ENCODE measurements at places on chromosomes 5 and 9.

DNA sequence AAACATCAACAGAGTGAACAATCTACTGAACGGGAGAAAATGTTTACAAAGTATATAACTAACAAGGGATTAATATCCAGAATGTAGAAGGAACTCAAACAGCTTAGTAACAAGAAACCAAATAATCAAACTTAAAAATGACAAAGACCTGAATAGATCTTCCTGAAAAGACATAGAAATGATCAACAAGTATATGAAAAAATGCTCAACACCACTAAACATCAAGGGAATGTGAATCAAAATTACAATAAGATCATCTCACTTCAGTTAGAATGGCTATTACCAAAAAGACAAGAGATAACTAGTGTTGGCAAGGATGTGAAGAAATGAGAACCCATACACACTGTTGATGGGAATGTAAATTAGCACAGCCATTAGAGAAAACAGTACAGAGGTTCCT, 218.8 kb downstream of the MCTP1 start:
- no peak for DNase-seq

DNA sequence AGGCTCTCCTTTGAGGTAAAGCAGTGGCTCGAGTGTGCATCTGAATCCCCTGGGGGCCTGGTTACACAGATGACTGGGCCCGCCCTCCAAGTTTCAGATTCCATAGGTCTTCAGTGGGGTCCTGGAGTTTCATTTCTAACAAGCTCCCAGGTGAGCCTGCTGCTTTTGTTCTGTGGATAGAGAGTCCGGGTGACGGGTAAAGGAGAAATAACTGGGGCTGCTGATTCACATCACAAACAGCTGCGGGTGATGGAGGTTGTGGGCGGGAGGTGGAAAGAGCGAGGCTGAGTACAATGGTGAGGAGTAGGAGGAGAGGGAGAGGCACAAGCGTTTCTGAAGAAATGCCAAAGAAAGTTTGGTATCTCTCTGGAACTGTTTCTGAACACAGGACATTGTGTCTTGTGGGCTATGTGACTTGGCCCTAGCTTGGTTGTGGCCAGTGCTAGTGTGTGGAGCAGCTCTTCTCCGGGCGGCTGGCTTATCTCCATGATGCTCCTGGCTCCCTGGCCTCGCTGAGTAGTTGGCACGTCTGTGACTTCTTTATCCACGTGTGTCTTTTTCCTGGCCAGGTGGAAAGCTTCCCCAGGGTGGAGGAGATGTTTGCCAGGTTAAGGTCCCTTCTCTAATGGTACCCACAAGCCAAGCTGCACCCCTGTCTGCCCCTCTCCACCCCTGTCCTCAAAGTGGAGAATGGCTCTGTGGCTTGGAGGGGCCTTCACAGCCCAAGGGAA, 61.7 kb downstream of the HSPA4 start:
- no peak for DNase-seq

DNA sequence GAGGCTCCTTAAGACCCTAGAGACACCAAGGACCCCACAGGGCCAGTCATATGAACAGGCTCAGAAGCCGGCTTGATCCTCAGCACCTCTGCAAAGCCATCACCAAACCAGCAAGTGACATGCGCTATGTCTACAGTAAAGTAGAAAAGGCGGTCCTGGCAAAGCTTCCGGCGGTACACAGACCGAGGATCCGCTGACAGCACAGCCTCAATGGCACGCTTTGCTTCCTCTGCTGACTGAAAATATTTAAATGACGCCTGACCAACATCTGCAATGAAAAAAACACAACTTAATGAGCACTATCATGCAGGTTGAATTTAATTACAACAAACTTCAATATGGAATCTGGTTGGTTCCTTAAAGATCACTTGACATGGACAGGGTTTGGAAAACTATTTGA, 17.6 kb downstream of the TRMO start:
- no peak for DNase-seq

DNA sequence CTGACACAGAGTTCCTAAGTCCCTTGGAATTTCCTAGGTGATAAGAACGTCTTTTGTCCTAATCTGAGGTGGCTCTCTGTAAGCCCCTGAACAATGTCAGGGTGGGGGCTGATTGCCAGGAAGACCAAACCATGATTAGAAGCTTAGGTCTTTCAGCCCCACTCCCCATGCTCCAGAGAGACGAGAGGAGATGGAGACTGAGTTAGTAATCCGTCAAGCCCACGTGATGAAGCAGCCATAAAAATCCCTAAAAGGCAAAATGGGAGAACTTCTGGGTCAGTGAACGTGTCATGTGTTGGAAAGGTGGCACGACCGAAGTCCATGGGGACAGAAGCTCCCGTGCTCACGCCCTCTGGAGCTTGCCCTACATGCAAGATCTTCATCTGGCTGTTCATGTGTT, 85.6 kb downstream of the RAD23B start:
- no peak for DNase-seq

- no peak for DNase-seq
Observed at GRCh38 chr5:136094189-136094912, 38.3 kb upstream of the SMAD5 start.

DNA sequence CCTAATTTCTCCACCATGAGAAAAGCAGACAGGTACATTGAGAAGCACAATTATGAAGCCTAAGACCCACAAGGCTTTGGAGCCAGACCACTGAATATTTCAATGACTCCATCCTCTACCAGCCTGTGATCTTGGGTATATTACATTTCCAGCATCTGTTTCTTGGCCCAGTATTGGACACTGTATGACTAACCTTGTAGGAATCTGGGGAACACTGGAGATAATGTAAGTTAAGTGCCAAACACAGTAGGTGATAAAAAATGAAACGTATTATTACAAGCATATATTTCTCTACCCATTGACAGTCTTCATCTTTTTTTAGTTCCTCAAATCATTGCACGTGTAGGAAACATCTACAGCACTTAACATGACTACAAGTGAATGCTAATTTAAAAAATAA, 28.6 kb upstream of the FEM1C start:
- no peak for DNase-seq

DNA sequence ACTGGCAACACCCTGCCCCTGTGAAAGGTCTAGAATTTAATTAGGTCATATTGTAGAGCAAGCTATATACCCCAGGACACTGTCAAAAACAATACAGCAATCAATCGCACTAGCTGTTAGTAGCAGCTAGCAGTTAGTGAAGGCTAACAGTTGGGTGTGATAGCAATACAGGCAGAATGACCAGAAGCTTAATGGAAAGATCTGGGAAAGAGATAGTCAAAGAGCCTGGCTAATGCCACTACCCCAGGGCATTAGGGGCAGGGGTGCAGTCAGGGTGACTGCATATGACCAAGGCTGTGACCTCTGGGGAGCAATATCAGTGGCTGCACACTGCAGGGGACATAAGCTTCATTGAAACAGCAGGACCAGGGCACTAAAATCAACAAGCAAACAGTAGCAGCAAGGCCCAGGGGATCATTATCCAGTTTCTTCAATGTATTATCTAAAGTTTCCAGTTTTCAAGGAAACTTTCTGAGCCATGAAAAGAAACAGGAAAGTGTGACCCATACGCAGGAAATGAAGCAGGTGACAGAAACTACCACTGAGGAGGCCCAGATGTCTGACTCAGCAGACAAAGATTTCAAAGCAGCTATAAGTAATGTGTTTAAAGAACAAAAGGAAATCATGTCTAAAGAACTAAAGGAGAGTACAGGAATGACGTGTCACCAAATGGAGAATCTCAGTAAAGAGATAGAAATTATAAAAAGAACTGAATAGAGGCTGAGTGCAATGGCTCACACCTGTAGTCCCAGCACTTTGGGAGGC, 82.4 kb downstream of the ZNF354C start:
- no peak for DNase-seq

- DNase-seq, result no peak
Observed at GRCh38 chr5:126271141-126271540, 152.1 kb upstream of the GRAMD2B start.
